Activated CD8-positive, alpha-beta memory T cell treated with anti-CD3 and anti-CD28 coated beads for 48 hours (primary cell): ENCODE measurements at places on chromosomes 6 and 20.

DNA sequence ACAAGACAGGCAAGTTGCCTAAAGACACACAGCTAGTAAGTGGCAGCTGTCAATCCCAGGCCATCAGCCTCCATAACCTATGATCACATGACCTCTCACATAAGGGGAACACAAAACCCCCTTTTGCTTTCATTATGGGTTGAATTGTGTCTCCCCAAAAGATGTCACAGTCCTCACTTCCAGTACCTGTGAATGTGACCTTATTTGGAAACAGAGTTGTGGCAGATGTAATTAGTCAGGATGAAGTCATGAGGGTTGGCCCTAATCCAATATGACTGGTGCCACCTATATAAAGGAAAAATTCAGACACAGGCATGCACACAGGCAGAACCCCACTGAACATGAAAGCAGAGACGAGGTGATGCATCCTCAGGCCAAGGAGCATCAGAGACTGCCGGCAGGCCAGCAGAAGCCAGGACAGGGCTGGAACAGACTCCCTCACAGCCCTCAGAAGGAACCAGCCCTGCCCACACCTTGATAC is 33.6 kb downstream of the GFOD1 start:
- no peak for DNase-seq

- DNase-seq, result no peak
These were observed 107.0 kb downstream of the HIVEP1 start for GRCh38 chr6:12119085-12119588.

- DNase-seq, result no peak
These were observed 75.1 kb downstream of the IRAK1BP1 start for GRCh38 chr6:78942446-78942845.

DNA sequence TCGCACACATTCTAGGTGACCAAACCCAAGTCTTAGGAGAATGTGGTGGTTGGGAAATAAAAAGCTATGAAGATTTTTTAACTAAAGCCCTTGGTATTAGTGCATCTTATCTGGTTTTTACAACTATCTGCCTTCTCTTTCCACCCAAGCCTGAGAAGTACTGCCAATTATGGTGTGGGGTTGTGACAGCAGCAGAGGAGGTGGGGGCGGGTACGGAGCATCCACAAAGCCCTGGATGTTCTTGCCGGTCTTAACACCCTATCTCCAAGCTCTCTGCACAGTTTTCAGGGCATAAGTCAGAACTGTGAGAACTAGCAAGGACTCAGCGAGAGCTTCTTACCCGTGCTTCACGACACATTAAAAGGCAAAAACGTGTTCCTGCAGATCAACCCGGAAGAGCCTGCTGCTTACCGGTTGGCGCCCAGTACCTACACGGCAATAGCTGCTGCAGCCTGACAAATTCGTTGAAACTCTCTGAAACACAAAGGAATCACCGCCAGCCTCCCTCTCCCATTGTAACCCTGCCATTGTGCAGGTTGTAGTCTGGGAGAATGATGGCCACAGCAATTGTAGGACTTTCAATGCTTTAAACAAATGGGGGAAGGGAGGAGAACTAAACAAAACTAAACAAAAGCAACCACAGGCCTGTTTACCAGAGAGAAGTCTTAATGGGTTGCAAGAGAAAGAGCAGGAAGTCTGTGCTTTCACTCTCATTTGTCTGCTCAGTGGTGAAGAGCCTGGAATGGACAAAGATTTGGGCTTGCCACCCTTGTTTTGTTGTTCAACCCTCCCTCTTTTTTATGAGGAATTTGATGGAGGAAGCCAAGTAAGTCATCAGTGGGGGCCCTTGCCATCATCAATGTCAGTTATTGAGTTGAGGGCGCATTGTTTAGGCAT is 461.0 kb upstream of the JARID2 start:
- no peak for DNase-seq

DNA sequence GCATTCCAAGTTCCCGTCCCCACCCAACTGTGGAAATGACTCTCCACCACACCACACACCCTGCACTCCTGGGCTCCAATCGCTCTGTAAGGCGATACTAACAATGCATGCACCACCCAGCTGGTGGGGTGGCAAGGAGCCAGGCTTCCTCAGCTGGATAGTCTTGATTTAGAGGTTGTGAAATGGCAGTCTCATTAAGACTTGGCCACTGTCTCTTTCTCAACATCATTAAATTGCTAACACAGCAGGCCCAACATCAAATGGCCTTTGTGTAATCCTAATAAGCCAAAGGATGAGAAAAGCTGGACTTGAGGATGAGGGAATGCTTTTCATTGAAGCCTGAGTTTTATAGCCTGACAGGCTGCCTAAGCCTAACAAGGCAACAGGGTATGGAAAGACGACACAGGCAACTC is 223.7 kb downstream of the GMDS start:
- no peak for DNase-seq

DNA sequence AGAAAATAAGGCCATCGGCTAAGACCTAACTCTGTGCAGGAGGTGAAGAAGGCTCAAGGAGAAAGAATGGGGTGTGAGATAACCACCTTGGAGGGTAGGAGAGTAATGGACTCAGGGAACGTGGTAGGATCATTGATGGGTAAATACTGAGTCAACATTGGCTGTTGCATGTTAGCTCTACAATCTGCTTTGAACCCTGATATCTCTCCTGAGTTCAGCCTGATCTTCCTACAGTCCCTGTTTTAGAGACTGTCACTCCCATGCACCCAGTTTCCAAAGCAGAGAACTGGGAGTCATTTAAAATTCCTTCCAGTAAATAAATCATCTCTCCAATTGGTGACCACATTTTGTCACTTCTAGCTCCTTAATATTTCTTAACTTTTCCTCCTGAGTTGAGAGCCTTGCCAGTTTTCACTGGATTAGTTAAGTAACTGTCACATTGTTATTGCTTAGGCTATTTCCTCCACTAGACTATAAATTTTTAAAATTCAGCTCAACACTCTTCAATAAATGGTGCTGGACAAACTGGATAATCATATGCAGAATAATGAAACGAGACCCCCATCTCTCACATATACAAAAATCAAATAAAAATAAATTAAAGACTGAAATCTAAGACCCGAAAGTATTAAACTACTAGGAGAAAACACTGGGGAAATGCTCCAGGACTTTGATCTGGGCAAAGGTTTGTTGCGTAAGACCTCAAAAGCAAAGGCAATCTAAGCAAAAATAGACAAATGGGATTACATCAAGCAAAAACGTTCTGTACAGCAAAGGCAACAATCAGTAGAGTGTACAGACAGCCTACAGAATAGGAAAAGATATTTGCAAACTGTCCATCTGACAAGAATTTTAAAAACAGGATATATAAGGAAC is 138.9 kb upstream of the TMEM170B start:
- DNase-seq, result no peak

- no peak for DNase-seq
These were observed 69.5 kb upstream of the FABP7 start for GRCh38 chr6:122709922-122710512.

- no peak for DNase-seq
These were observed 24.5 kb upstream of the SMIM29 start for GRCh38 chr6:34273242-34273805.

DNA sequence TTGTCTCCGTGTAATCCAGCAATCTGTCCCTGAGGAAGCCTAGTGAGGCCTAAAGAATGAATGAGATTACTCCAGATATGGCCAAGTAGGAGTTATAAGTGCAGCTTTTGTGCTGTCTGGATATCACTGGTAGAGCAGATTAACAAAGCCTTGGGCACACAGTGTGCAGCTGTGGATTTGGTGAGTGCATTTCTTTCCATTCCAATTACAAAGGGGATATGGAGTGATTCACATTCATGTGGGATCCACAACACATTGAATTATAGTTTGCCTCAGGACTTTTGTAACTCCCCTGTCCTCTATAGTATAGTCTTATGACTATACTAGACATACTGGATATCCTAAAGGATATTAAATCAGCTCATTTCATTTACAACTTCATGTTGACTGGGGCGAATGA is 47.1 kb downstream of the HLA-F start:
- DNase-seq, result no peak

- DNase-seq, result no peak
These were observed 101.7 kb downstream of the FRK start for GRCh38 chr6:115958958-115959357.

GRCh38 chr20:62938105-62938888 is at the start of gene GID8:
Gene GID8 (plus strand): TSS chr20:62938147. CDS start chr20:62941503, 3,356 bp downstream.
- DNase-seq, result no peak

DNA sequence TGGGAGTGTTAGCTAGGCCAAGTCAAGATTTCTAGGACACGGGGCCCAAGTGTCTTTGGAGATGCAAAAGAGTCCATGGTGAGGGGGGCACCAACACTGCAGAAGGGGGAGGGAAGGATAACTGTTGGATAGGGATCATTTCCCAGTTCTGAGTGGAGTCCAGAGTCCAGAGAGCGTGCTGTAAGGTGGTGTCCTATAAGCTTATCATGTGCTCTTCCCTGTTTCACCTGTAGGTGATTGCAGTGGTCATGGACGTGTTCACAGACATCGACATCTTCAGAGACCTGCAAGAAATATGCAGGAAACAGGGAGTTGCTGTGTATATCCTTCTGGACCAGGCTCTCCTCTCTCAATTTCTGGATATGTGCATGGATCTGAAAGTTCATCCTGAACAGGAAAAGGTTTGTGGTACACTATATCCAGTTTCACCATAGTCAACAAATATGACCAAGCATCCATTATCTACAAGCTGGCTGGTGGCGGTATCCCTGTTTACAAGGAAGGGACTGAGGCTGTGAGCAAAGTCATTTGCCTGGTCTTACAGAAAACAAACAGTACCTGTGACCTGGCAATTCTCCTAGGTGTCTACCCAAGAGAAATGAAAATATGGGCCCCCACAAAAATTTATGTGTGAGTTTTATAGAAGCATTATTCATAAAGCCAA is 15.6 kb downstream of the FAM83D start:
- no peak for DNase-seq

- no peak for DNase-seq
These were observed 19.7 kb downstream of the ZBP1 start for GRCh38 chr20:57600320-57601210.

GRCh38 chr6:111727041-111727440 is 121.4 kb upstream of the TRAF3IP2 start:
- DNase-seq, result no peak

GRCh38 chr20:15047601-15048000 is 710.2 kb upstream of the FLRT3 start:
- DNase-seq, result no peak

GRCh38 chr6:97501853-97502252 is 218.8 kb upstream of the MMS22L start:
- no peak for DNase-seq

- DNase-seq, result no peak
These were observed 77.6 kb downstream of the MLIP start for GRCh38 chr6:54188846-54189245.

GRCh38 chr6:147157930-147158329 is 46.3 kb upstream of the STXBP5 start:
- DNase-seq, result no peak

- DNase-seq, result no peak
These were observed 226.3 kb downstream of the ZFAND3 start for GRCh38 chr6:38045701-38046305.

- no peak for DNase-seq
These were observed 61.7 kb downstream of the CDH22 start for GRCh38 chr20:46246559-46246958.

GRCh38 chr6:130744576-130745366 is 82.4 kb upstream of the SMLR1 start:
- no peak for DNase-seq

GRCh38 chr20:40670253-40670652 is 18.8 kb downstream of the MAFB start:
- no peak for DNase-seq

GRCh38 chr20:680638-681187 is 5.1 kb upstream of the SCRT2 start:
- DNase-seq, result no peak

- no peak for DNase-seq
These were observed 189.5 kb downstream of the GMDS start for GRCh38 chr6:2055911-2056310.

GRCh38 chr6:168713839-168714238 is 272.9 kb downstream of the SMOC2 start:
- no peak for DNase-seq

DNA sequence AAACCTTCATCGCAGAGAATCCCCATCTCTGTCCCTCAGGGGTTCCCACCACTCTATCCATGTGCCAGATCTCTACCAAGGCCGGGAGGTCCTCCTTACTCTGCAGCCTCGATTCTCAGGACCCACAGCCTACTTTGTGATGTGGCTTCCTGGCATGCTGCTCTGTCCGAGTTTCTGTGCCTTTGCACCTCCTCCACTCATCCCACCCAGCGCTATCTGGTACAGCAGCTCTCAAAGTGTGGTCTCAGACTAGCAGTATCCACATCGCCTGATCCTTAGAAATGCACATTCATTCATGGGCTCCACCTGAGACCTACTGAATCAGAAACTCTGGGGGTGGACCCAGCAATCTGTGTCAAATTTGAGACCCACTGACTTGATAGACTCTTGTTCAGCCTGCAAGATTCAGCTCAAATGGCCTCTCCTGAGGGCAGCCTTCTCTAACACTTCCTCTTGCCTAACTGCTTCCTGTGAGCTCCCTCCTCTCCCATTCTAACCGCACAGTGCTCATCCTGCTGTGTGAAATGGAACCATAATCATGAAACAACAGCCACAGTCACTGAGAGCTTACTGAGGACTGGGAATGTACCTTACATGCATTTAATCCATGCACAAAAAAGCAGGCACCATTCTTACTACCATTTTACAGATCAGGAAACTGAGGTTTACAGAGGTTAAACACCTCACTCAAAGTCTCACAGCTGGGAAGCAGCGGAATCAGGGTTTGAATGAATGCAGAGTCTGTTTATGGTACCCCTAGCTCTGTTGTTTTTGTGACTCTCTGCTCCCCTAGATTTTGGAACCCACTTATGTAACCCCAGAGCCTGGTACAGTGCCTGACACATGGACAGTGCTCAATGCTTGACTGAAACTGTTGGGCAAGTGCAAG is 69.4 kb downstream of the JPH2 start:
- no peak for DNase-seq

- no peak for DNase-seq
These were observed 33.3 kb downstream of the PDRG1 start for GRCh38 chr20:31918466-31919105.

- no peak for DNase-seq
These were observed 98.8 kb downstream of the HAO1 start for GRCh38 chr20:7841291-7841970.

GRCh38 chr6:27238010-27238983 is 9.2 kb upstream of the PRSS16 start:
- DNase-seq, result no peak

- peak; percentile 21 for DNase-seq
These were observed 2.9 kb upstream of the RAB22A start for GRCh38 chr20:58306421-58307261.

DNA sequence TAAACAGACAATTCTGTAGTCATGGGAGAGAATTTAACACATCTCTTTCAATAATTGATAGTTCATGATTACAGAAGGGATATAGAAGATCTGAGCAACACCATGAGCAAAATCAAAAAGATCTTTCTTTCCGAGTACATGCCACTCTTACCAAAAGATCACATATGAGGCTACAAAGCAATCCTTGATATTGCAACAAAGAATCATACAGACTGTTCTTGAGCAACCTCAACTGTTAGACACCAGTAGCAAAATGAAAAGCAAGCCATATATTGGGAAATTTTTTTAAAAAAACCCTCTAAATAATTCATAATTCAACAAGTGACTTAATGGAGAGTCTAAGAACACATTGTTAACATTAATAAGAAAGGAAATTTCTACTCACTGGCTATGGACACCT is 3.6 kb upstream of the CD83 start:
- no peak for DNase-seq
